ENCODE measurements at places on chromosomes 6 and 20.

DNA sequence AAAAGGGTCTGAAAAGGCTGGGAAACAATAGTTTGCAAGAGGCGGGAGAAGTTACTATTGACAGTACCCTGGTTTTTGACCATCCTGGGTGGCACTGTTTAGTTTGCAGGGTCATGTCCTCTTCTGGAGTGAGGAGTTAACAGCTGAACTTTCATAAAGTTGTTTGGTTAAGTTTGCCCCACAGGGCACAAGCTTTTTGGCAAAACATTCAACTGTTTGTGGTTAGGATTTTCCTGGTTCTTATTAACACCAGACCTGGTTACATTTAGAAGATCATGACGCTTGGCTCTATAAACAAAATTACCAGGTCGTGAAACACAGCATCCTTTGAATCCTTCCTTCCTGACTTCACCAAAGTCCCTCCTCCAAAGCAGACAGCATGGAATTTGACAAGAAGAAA lies 106.1 kb downstream of the RIN2 start:
- no peak for DNase-seq

DNA sequence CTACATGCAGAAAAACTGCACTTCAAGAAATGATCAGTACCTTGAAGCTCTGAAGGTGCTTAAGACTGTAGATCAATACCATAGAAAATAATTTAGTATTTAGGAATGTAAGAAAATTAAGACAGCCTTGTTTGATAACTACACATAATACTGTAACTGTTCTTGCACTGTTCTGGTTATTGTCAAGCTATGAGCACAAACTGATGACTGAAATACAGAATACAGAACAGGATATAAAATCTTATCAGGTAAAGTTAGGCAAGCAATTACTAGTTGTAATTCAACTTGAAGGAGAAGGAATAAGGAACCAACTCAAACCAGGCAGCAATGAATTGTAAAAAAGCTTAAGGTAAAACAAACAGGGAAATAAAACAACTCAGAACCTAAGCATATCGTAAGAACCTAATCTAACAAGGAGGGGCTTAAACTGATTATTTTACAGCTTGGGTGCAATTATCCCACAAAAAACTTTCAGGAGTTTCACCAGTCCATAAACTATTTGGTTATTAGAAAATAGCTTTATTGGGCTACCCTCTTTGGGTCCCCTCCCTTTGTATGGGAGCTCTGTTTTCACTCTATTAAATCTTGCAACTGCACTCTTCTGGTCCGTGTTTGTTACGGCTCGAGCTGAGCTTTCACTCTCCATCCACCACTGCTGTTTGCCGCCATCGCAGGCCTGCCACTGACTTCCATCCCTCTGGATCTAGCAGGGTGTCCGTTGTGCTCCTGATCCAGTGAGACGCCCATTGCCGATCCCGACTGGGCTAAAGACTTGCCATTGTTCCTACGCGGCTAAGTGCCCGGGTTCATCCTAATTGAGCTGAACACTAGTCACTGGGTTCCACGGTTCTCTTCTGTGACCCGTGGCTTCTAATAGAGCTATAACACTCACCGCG lies 97.7 kb downstream of the ATG5 start:
- no peak for DNase-seq

- DNase-seq, result no peak
Observed at GRCh38 chr6:31359581-31359980, 2.6 kb upstream of the HLA-B start.

DNA sequence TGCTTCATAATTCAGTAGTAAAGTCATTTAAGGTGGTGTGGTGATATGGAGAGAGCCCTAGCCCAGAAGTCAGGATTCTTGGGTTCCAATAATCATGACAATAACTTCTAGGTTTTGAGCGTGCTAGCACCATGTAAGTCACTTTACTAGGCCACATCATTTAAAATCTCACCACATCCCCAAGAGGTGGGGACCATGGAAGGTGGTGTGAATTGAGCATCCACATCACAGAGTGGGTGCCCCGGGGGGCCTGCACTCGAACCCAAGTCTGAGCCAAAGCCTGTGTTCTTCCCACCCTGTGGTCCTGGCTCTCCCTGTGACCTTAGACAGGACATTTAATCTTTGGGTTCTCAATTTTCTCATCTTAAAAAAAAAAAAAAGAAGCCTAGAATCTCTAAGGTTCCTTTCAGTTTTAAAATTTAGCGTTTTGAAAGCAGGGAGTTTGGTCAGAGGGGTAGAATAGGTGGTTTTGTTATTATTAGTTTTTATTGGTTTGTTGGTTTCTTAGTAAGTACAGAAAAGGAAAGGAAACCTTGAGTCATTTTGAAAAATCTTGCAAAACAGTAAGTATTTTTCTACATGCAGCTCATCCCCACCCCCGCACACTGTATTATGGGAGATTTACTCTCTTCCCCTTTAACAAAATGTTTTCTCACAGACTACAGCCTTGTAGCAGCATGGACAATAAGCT lies 26.4 kb downstream of the ARMC2 start:
- DNase-seq, result peak; percentile 73

DNA sequence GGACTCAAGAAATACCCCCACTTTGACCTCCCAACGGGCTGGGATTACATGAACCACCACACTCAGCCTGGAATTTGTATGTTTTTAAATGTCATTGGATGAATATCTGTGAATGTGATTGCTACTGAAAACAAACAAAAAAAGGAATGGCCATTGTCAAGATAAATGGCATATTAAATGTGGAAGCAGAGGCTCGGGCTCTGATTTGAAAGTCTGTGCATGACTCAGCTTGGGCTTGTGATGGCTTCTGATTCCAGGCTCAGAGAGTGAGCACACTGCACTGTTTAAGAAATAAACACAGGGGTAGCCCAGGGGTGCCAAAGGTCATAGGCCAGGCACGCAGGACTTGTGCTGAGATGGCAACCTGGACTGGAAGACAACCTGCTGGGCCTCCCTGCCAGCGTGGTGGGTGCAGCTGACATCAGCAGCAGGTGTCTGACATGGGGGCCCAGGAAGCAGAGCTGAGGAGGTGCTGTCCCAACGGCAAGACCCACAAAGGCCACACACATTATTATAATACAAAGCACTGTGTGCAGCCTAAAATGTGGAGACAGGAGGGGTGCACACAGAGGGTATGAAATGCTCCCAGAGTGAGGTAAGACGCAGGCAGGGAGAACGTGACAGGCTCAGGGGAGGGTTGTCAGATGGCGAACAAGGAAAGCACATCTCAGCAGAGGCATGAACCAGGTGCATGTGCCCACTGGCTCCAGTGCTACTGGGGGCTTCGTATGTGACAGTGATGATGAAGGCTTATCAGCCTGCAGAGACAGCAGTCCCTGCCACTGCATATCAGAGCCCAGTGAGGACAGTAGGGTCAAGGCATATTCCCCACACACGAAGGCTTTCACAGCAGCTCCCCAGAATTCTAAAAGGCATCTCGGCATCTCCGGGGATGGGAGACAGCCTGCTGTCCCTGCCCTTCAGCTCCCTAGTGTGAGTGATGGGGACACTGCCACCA lies 169.4 kb downstream of the SYNDIG1 start:
- DNase-seq, result no peak

DNA sequence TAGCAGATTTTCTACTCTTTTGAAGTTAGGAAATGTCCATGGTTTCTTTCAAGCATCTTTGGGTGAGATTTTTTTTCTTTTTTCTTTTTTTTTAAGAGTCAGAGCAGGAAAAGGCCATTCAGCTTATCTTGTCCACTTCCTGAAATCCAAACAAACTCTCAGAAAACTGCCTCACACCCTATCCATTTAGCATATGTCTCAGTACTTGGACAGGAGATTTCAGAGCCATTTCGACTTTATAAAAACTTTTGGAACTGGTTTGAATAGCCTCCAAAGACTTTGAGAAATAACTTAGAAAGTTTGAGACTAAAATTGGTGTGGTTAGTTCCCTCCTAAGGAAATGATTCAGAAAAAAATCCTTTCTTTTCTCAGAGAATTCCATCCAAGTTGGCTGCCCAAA lies 125.1 kb downstream of the MYLK4 start:
- no peak for DNase-seq

DNA sequence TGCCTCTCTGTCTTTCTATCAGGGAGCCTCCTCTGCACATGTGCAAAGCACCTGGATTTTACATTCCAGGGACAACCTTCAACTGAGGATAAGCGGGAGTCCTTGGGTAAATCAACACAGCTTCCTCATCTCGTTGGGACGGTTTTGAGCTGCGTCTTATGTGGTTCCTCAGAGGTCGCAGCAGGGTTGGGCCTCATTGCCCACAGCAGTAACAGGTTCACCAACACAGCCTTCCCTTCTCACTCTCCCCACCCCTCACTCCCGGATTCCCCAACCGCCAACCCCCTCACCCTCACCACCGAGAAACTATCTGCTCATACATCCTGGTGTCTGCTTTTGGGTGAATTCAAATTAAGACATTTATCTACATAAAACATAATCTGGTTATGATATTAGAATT lies 155.8 kb upstream of the GGTLC1 start:
- DNase-seq, result no peak

GRCh38 chr6:158103228-158103627 lies 64.8 kb downstream of the SERAC1 start:
- DNase-seq, result no peak

- peak; percentile 73 for DNase-seq
Observed at GRCh38 chr6:52253494-52253893, 9.2 kb upstream of the IL17F start.

GRCh38 chr20:34311118-34312023 lies 8.2 kb upstream of the AHCY start:
- DNase-seq, result no peak

- DNase-seq, result peak; percentile 18
Observed at GRCh38 chr6:39335780-39336545, 13.5 kb upstream of the KCNK16 start.

DNA sequence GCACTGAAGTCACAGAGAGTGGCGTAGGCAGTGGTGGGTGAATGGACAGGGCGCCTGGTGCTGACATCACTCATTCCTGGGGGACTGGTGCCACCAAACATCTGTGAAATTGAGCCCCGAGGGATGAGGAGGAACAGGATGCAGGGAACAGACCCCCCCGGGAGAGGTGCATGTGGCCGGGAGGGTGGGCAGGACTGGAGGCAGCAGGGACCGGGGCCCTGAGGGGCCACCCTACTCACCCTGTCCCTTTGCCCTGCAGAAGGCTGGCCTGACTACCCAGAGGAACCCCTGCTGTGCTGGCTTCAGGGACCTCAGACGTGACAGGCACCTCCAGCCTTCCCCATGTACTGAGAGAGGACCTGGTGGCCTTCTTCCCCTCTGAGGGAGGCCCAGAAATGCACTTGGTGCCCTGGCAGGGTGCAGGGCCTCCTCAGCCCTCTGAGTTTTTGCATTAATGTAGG lies 25.1 kb downstream of the SYNDIG1 start:
- no peak for DNase-seq

- no peak for DNase-seq
Observed at GRCh38 chr6:90537027-90537426, 49.8 kb downstream of the MAP3K7 start.

DNA sequence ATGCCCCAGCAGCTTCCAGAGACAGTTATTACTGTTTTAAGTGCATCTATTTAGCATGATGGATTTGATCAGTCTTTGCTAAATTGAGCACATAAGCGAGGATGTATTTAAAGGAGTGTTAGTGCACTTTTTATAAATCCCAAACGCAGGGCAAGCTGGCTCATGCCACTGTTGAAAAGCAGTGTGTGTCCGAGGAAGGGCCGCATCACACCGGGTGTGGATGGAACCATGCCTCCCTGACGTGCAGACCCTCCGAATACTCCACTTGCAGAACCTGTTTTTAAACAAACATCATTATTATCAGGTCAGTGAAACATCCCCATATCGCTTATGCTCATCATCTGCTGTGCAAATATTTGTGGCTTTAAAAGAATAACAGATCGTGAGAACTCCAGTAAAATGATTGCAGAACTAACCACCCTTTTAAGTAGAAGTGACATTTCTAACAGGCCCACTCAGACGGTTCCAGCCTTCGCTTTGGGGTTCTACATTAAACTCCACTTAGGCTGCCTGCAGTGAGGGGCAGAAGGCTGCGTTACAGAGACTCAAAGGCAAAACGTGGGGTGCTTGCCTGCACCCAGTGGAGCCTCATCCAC lies 190.1 kb downstream of the CDH4 start:
- DNase-seq, result no peak

GRCh38 chr20:56157530-56158203 lies 90.9 kb upstream of the MC3R start:
- DNase-seq, result no peak

GRCh38 chr6:104326173-104327001 lies 533.3 kb downstream of the HACE1 start:
- no peak for DNase-seq

DNA sequence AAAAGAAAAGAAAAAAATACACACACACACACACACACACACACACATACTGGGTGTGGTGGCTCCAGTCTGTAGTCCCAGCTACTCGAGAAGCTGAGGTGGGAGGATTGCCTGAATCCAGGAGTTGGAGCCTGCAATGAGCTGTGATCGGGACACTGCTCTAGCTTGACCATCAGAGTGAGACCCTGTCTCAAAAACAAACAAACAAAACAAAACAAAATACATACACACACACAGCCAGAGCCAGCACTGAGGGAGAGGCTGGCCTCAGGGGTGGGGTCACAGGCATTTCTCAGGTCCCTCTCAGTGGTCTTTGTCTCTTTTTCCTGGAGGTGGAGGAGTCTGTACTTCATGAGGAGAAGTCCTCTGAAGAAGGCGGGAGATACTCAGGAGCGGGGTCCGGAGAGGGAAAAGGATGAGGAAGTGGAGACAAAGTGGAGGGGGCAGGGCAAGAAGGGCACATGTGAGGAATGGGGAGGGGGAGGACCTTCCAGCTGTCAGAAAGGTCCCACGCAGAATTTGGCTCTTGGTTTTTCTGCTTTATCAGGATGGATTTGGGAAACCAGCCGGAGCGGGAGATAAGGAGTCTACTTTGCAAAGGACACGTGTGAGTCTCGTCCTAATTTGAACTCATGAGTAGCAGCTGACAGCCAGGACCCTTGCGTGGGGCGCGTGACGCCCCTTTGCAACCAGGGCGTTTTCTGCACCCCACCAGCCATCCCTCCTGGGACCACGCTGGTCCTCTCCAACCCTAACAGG lies 7.7 kb upstream of the MICB start:
- no peak for DNase-seq

DNA sequence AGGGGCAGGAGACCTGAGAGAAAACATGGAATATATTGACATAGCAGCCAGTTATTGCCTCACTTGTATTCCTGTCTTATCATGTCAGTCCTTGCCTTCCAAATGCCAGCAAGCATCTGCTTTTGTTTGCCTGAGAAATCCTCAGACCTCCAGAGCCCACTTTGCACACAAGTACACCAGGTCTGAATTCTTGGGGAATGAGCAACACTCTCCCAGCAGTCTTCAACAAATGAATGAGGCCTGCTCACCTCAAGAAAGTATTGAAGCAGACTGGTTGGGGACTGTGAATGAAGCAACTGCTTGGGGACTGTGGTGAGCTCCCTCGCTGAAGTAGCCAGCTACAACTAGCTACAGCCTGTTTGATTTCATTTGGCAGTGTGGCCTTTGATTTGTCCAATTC lies 172.8 kb upstream of the SPTLC3 start:
- DNase-seq, result no peak

- DNase-seq, result peak; percentile 63
Observed at GRCh38 chr20:32018269-32019155, 8.3 kb downstream of the CCM2L start.

GRCh38 chr6:73742433-73742832 lies 46.4 kb downstream of the CD109 start:
- DNase-seq, result no peak

All from activated CD4-positive, alpha-beta memory T cell treated with anti-CD3 and anti-CD28 coated beads for 36 hours (primary cell).